ENCODE measurements at places on chromosomes 5 and 9.

- no peaks in the 10 kb centered on the region for H3K36me3 ChIP-seq
- no peak overlapping the region for H3K4me3 ChIP-seq
- no peak for DNase-seq
- no peaks in the 10 kb centered on the region for H3K27me3 ChIP-seq
Observed at GRCh38 chr5:118293378-118293777, 695.0 kb downstream of the DTWD2 start.

- no peaks in the 10 kb centered on the region for H3K36me3 ChIP-seq
- H3K27ac ChIP-seq, result no peak overlapping the region
- no peaks in the 10 kb centered on the region for H3K27me3 ChIP-seq
- no peak overlapping the region for H3K4me3 ChIP-seq
- no peaks in the 10 kb centered on the region for H3K4me1 ChIP-seq
Observed at GRCh38 chr9:107723015-107723414, 233.4 kb upstream of the KLF4 start.

- DNase-seq, result no peak
- no peaks in the 10 kb centered on the region for H3K27me3 ChIP-seq
- H3K4me1 ChIP-seq, result no peaks in the 10 kb centered on the region
- H3K36me3 ChIP-seq, result no peaks in the 10 kb centered on the region
Observed at GRCh38 chr9:73916016-73916673, 581.0 kb upstream of the RORB start.

- no peaks in the 10 kb centered on the region for H3K4me1 ChIP-seq
- peaks cover 3% of the 10 kb centered on the region for H3K36me3 ChIP-seq
- DNase-seq, result no peak
- H3K27ac ChIP-seq, result no peak overlapping the region
- H3K4me3 ChIP-seq, result no peak overlapping the region
- no peaks in the 10 kb centered on the region for H3K27me3 ChIP-seq
Observed at GRCh38 chr5:8844206-8844605, 701.7 kb downstream of the SEMA5A start.

GRCh38 chr5:24732184-24732583, 87.4 kb upstream of the CDH10 start:
- H3K27me3 ChIP-seq, result no peaks in the 10 kb centered on the region
- no peak overlapping the region for H3K27ac ChIP-seq
- H3K36me3 ChIP-seq, result peaks cover 3% of the 10 kb centered on the region
- DNase-seq, result no peak
- H3K4me3 ChIP-seq, result no peak overlapping the region

- peaks cover 24% of the 10 kb centered on the region for H3K4me1 ChIP-seq
- no peak overlapping the region for H3K4me3 ChIP-seq
- no peak overlapping the region for H3K27ac ChIP-seq
- H3K36me3 ChIP-seq, result no peaks in the 10 kb centered on the region
- H3K27me3 ChIP-seq, result peaks cover 35% of the 10 kb centered on the region
Observed at GRCh38 chr5:175457466-175457865, 13.5 kb upstream of the DRD1 start.

DNA sequence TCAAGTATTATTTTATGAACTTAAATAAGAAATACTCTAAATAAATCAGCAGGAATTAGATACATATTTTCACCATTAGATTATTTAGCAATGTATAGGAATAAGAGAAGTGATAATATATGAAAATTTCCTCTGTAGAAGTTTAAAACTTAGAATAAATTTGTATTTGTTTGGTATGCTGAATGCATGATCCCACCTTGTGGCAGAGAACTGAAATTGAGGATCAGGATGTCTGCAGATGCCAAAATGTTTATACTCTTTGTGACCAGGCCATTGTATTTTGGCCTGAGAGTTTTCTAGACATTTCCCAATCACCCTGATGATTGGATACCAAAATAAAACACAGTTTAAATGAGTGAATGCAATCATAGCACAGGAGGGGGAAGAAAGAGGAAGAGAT, 6.3 kb downstream of the TYRP1 start:
- no peaks in the 10 kb centered on the region for H3K27me3 ChIP-seq
- no peak overlapping the region for H3K4me3 ChIP-seq
- no peaks in the 10 kb centered on the region for H3K36me3 ChIP-seq
- DNase-seq, result no peak

DNA sequence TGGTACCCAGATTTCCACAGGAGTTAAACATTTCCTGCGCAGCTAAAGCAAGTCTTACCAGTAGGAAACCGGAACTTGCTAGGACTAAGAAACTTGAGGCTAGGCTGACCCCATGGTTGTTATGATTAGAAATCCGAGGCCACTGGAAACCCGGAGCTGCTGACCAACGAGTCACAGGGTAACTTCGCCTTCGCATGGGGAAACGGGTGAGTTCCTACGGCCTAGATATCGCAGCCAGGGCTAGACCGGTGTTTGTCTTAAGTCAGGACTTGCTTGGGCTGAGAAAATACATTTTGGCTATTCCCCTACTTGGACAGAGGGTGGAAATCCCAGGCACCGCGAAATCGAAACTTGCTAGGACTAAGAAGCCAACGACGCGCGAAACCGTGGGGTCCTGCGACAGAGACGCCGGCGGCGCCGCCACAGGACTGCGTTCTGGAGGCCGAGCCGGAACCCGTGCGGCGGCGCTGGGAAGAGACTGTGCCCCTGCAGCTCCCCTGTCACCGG, 1.6 kb upstream of the ANXA2R start:
- H3K27me3 ChIP-seq, result no peaks in the 10 kb centered on the region
- H3K4me3 ChIP-seq, result peak overlapping the region; percentile 99
- H3K36me3 ChIP-seq, result no peaks in the 10 kb centered on the region
- peaks cover 63% of the 10 kb centered on the region for H3K4me1 ChIP-seq
- DNase-seq, result peak; percentile 74

- no peak overlapping the region for H3K27ac ChIP-seq
- H3K36me3 ChIP-seq, result no peaks in the 10 kb centered on the region
- H3K4me1 ChIP-seq, result no peaks in the 10 kb centered on the region
- H3K4me3 ChIP-seq, result no peak overlapping the region
- H3K27me3 ChIP-seq, result no peaks in the 10 kb centered on the region
Observed at GRCh38 chr5:122478741-122479442, 166.9 kb downstream of the SNCAIP start.

- no peaks in the 10 kb centered on the region for H3K36me3 ChIP-seq
- H3K4me1 ChIP-seq, result no peaks in the 10 kb centered on the region
- no peak within 1 kb of the TSS for H3K4me3 ChIP-seq
- no peak for DNase-seq
Observed at GRCh38 chr5:119629339-119629738, at the start of gene FAM170A. TSS of gene FAM170A (plus strand) at chr5:119629558. CDS start at chr5:119629769, 211 bp downstream.

- H3K36me3 ChIP-seq, result no peaks in the 10 kb centered on the region
- DNase-seq, result no peak
- H3K27me3 ChIP-seq, result no peaks in the 10 kb centered on the region
- H3K4me3 ChIP-seq, result no peak overlapping the region
Observed at GRCh38 chr5:17330386-17330785, 113.0 kb downstream of the BASP1 start.

- H3K27ac ChIP-seq, result no peak overlapping the region
- H3K27me3 ChIP-seq, result peaks cover under 1% of the 10 kb centered on the region
- H3K36me3 ChIP-seq, result no peaks in the 10 kb centered on the region
Observed at GRCh38 chr5:139664086-139664693, 16.0 kb downstream of the CXXC5 start.

GRCh38 chr5:177425196-177425800, 1.2 kb upstream of the GRK6 start:
- H3K4me3 ChIP-seq, result peak overlapping the region; percentile 88
- peaks cover 6% of the 10 kb centered on the region for H3K36me3 ChIP-seq
- H3K4me1 ChIP-seq, result peaks cover 37% of the 10 kb centered on the region

GRCh38 chr9:86202338-86202882, 57.0 kb downstream of the C9orf153 start:
- no peak overlapping the region for H3K4me3 ChIP-seq
- peak; percentile 30 for DNase-seq
- H3K27me3 ChIP-seq, result no peaks in the 10 kb centered on the region
- H3K36me3 ChIP-seq, result no peaks in the 10 kb centered on the region
- H3K4me1 ChIP-seq, result no peaks in the 10 kb centered on the region
- H3K27ac ChIP-seq, result no peak overlapping the region

GRCh38 chr5:154038261-154038706, 426 bp downstream of the FAM114A2 start:
- no peak for DNase-seq
- peaks cover 29% of the 10 kb centered on the region for H3K4me1 ChIP-seq
- peaks cover 8% of the 10 kb centered on the region for H3K36me3 ChIP-seq
- H3K4me3 ChIP-seq, result peak overlapping the region; percentile 92

DNA sequence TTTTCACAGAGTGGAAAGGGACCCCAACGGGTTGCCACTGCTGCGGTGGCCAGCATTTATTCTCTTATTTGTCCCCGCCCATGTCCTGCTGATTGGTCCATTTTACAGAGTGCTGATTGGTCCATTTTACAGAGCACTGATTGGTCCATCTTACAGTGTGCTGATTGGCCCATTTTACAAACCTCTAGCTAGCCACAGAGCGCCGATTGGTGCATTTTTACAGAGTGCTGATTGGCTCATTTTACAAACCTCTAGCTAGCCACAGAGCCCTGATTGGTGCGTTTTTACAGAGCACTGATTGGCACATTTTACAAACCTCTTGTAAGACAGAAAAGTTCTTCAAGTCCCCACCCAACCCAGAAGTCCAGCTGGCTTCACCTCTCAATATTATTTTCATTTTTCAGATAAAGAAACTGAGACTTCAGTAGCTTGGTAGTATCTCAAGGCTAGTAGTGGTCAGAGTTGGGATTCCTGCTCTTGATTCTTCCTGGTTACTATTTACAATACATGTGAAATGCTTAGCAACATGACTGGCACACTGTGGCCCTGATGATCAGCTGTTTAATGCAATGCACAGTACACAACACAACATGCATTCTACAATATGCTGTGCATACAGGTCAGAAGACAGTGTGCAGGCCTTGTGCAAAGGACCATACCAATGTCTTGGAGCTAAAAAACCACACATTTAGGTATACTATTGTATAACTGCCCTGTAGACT, 63.6 kb upstream of the BOD1 start:
- H3K4me3 ChIP-seq, result no peak overlapping the region
- H3K27me3 ChIP-seq, result peaks cover 10% of the 10 kb centered on the region
- DNase-seq, result no peak

DNA sequence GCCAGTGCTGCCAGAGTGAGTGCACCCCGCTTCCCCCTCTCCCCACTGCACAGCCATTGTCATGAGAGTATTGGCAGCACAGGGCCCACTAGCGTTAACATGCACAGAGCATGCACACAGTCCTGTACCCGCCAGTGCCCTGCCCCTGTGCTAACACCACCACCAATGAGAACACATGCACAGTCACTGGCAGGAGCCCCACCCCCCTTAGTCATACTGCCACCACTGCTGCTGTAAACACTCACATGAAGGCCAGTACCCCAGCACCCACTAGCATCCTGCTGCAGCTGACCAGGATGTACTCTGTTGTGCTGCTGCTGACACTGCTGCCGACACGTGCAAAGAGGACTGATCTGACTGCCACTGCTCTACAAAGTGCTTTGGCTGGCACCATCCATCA, 19.5 kb upstream of the RANBP6 start:
- H3K4me3 ChIP-seq, result no peak overlapping the region
- H3K27me3 ChIP-seq, result no peaks in the 10 kb centered on the region
- no peak overlapping the region for H3K27ac ChIP-seq
- H3K36me3 ChIP-seq, result no peaks in the 10 kb centered on the region
- H3K4me1 ChIP-seq, result no peaks in the 10 kb centered on the region

DNA sequence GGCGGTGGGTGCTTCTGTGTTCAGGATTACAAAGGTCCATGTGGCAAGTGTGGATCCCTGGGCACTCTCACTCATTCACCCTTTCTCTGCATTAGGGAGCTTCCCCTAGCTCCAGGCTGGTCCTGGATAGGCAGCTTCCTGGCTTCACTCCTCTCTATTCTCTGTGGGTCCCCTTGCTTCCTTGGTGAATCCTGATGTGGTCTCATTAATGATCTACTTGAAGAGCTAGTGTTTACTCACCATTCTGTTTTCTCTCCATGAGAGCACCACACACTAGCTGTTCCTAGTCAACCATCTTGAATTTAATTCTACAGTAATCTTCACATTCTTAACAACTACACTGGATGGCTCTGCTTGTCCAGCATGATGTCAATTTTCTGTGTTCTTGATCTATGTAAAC, 90.0 kb upstream of the PLPPR1 start:
- H3K27ac ChIP-seq, result no peak overlapping the region
- H3K4me1 ChIP-seq, result no peaks in the 10 kb centered on the region
- no peaks in the 10 kb centered on the region for H3K36me3 ChIP-seq
- no peaks in the 10 kb centered on the region for H3K27me3 ChIP-seq
- DNase-seq, result no peak

GRCh38 chr9:34550681-34551270, 28.0 kb upstream of the ENHO start:
- H3K36me3 ChIP-seq, result no peaks in the 10 kb centered on the region
- H3K27me3 ChIP-seq, result peaks cover 25% of the 10 kb centered on the region
- no peak overlapping the region for H3K27ac ChIP-seq
- DNase-seq, result no peak
- no peak overlapping the region for H3K4me3 ChIP-seq

DNA sequence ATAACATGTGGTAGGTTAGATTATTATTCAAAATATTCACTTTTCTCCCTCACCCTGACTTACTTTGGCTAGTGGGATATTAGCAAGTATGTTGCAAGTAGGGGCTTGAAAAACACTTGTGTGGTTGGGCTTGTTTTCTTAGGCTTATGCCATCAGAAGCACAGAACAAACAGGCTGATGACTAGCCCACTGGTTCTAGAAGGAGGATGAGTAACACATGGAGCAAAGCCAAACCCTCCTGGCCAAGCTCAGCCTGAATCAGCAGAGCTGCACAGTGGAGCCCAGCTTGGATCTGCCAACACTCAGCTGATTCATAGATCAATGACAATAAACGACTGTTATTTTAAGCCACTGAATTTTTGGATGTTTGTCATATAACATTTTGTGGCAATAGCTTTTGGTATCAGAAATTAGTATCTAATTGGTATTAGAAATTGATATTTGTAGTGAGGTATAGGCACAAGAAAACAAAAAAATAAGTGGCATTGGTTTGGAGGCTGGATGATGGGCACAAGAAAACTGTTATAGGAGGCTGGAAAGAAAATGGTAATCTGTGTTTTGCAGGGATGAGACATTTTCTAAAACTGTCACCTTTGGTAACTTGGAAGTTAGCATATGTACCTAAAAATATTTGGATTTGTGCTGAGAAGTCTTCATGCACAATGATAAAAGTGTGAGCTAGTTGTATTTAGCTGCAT, 46.1 kb upstream of the ZBED3 start:
- DNase-seq, result no peak
- no peak overlapping the region for H3K27ac ChIP-seq
- H3K4me1 ChIP-seq, result no peaks in the 10 kb centered on the region

DNA sequence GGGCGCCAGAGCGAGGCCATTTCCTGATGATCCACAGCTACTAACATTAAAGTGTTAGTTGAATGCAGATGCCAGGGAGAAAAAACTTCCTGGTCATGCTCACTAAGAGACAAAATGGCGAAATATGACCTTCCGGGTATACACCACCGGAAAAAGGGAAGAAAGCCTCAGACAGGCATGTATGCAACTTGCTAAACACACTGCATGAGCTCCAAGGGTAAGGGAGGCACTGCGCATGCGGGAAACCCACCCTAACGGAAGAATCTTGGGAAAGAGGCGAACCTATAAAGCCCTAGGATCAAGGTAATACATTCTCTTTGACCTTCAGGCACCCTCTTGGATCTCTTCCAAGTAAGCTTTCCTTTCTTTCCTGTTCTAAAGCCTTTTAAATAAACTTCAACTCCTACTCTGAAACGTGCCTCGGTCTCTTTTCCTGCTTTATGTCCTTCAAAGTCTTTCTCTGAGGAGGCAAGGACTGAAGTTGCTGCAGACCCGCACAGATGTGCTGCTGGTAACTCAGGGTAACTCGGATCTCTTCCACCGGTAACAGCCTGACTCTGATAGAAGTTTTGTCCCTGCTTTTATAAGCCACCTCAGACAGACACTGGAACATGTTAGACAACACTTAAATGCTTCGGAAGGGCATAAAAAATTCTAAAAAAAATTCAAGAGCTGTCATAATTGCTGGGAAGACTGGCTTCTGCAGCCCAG, 64.9 kb downstream of the DTWD2 start:
- H3K27ac ChIP-seq, result no peak overlapping the region
- H3K4me1 ChIP-seq, result no peaks in the 10 kb centered on the region
- no peaks in the 10 kb centered on the region for H3K27me3 ChIP-seq
- H3K36me3 ChIP-seq, result no peaks in the 10 kb centered on the region
- H3K4me3 ChIP-seq, result no peak overlapping the region

All from activated T-cell treated with anti-CD3 and anti-CD28 coated beads, Interleukin-2, amount 50 U/mL, for 72 hours (primary cell).